ENCODE measurements at places on chromosomes 6 and 20. TPM values are rescaled to one million over a fixed set of nuclear protein-coding genes. Genes with fewer than 3 reads are reported as not detected.

The KCTD20 gene
- total RNA-seq = 89.1 TPM

The SNX9 gene
- 47.1 TPM for total RNA-seq

The RFX6 gene
- total RNA-seq = not detected

The REPS1 gene
- total RNA-seq = 26.5 TPM

The MDFI gene
- 62.6 TPM for total RNA-seq

The EPPIN gene
- not detected for total RNA-seq

The HAO1 gene
- total RNA-seq = not detected

The PRKN gene
- total RNA-seq = 5.1 TPM

The CNR1 gene
- total RNA-seq = not detected

The CLDN20 gene
- not detected for total RNA-seq

The COL21A1 gene
- total RNA-seq = 173 TPM

The KCNQ5 gene
- 4.1 TPM for total RNA-seq

The MYO6 gene
- 32.5 TPM for total RNA-seq

The SPDEF gene
- not detected for total RNA-seq

The KIAA0408 gene
- total RNA-seq = 1.2 TPM

The LPA gene
- total RNA-seq = not detected

The MYCT1 gene
- not detected for total RNA-seq

The ARG1 gene
- total RNA-seq = not detected

The ID4 gene
- 136 TPM for total RNA-seq

The HSPA1L gene
- 1.5 TPM for total RNA-seq

The HCK gene
- not detected for total RNA-seq

The IRF4 gene
- 0.05 TPM for total RNA-seq

The CFAP61 gene
- total RNA-seq = not detected

The OR12D3 gene
- total RNA-seq = not detected

The APCDD1L gene
- total RNA-seq = 22.5 TPM

The PAX1 gene
- not detected for total RNA-seq

The EEF1A2 gene
- total RNA-seq = 0.34 TPM

The RIPOR2 gene
- 0.92 TPM for total RNA-seq

The CRISP2 gene
- total RNA-seq = not detected

The CDH26 gene
- not detected for total RNA-seq
